ENCODE measurements at places on chromosomes 11 and 22. TPM values are rescaled to one million over a fixed set of nuclear protein-coding genes. Genes with fewer than 3 reads are reported as not detected.

GRCh38 chr11:43802509-43802908, 78.1 kb upstream of the ALKBH3 start:
- no peak for DNase-seq

GRCh38 chr11:11211186-11211585, 141.9 kb downstream of the CSNK2A3 start:
- no peak for DNase-seq

- DNase-seq = no peak
Measured at GRCh38 chr11:46471943-46472661, 80.5 kb upstream of the CHRM4 start.

GRCh38 chr11:115256397-115257197, 247.6 kb downstream of the CADM1 start:
- DNase-seq = no peak

DNA sequence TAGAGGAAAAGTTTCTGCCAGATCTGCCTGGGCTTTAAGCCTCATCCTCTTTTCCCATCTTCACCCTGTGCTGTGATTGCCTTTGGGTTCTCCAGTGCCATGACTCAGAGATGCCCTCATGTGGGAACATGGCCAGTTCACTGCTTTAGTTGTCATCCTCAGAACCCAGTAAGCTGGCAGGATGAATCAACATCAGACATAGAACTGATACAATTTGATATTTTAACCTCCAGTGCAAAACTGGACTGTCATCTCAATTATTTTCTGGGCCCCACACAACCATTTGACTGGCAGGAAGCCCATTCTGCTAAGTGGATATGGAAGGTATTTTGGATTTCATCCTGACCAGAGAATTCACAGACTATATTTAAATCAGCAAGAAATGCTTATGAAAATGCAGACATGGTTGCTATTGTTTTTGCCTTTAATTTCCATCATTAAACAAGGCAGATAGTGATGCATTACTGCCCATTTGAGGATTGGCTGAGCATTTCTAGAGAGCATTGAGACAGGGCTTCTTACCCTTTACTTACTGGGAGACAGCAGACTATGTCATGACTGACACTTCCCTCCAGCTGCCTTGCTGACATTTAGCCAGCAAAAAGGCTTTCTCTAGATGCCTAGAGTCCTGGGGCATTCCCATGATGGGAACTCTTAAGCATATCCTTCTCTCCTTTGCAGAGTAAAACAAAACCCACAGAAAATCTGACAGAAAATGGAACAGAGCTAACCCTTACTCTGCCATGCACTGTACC, 327.1 kb upstream of the MTNR1B start:
- DNase-seq = no peak

DNA sequence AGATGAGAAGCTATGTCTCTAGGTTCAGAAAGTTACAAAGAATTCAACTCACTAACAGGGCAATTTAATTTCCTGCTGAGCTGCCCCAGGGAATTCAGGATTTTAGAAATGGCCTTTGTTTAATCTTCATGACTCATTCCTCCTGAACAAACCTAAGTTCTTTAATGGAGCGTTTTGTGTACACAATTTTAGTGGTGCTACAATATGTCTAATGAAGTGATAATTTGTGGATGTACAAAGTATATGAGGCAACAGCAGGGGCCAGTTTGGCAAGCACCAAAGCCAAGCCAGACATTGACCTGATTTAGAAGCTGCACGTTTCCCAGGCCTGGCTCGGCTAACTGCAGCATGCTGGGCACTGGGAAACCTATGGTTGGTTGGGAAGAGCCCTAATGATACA, 34.4 kb upstream of the HEPHL1 start:
- DNase-seq = no peak

DNA sequence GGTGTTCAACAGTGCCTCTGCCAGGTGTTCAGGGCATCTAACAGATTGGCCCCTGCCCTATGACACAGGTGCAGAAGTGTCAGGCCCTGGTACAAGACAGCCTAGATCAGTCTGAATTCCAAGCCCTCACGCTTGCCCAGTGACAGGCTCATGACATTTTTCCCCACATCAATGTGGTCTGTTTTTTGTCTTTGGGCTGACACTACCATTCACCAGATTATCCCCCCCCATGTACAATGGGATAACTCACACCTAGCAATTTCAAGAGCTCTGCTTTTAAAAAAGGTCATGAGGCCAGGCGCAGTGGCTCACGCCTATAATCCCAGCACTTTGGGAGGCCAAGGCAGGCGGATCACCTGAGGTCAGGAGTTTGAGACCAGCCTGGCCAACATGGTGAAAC, 155.5 kb upstream of the PITPNB start:
- no peak for DNase-seq

GRCh38 chr11:46930089-46930488, 6.5 kb upstream of the CSTPP1 start:
- no peak for DNase-seq

GRCh38 chr22:28952857-28953256, 69.5 kb downstream of the ZNRF3 start:
- DNase-seq = no peak

GRCh38 chr11:17640493-17641164, 78.7 kb upstream of the MYOD1 start:
- no peak for DNase-seq

DNA sequence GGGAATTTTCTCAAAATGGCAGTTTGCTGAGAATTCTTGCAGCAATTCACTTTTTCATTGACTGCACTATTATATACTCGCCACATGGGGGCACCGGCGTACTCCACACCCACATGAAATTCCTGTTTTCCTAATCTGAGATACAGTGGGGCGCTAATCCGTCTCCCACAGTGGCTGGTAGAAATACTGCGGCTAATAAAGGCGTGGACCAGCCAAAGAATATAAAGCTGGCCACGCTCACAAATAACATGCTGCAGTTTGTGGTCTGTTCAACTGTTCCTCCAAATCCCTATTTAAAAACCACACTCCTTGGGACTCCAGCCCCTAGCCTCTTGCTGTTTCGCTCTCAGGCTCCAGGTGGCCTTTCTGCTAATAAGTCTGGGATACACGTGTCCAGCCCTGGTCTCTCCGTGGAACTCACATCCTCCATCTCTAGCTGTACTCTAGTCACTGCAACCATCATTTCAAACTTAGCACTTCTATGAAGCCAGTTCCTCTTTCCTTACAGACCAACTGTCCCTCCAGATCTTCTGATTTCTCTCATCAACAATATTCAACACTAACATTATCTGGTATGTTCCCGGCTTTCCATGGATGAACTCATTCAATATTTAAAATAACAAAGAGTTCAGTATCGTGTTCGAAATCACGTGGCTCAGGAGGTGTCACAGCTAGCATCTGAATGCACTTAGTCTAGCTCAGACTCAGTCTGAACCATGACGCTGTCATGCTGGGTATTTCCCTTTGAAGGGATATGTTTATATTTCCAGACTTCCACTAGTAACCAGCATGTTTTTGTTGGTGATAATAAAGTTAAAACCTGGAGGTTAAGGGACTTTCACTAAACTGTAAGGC, 22.0 kb downstream of the TBRG1 start:
- DNase-seq = no peak

DNA sequence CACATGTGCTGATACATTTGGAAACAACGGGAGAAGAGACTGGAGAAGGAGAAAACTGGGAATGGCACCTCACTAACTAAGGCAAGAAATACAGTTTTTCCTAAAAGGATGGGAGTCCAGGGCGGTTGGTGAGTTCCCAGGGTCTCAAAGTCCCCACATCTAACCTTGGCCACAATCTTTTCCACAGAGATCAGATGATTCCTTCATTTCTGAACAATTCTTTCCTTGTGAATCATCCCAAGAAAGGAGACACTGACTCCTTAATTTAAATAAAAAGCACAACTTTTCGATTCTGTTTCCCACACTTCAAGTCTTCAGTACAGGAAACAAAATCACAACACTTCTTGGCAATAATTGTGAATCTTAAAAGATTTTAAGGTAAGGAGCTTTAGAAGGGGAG, 384.7 kb downstream of the DCDC1 start:
- DNase-seq = no peak

Gene CD3E
- 0.54 TPM for polyA plus RNA-seq

Gene PNPLA5
- not detected for polyA plus RNA-seq

Gene MAJIN
- polyA plus RNA-seq = not detected
